ENCODE measurements at places on chromosomes 1 and 21.

DNA sequence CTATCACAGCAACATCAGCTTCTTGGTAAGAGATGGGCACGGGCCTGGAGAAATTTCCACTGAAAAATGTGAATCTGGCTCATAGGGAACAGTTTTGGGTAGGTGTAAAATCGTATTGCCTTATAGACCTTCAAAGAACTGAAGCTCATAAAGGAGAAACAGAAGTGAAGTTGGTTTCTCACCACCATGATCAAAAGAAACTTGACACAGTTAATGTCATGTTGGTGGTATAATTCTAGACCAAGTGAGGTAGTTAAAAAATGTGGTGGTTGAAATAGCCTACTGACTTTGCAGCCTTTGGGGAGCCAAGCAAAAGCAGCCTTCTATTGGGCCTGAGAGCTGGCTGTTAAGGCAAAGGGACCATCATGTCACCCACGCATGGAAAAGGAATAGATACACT is 8.9 kb downstream of the CD1D start:
- DNase-seq = no peak

DNA sequence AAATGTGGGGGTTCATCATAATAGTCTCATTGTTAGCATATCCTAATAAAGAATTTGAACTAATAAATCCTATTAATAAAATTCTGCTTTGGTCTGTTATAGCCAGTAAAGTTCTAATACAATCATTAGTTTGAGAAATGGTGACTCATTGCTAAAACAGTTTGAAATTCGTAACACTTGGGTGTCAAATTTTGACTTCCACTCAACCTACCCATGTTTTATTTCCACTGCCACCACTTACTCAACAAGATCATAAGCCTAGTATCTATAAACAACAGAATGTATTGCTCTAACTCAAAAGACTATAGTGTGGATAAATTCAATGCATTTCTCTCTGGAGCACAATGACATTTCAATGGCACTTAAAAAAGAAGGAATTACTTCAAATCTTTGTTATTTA is 29.1 kb downstream of the LGALS8 start:
- no peak for DNase-seq

- no peak for DNase-seq
Observed at GRCh38 chr1:236491469-236492136, 32.2 kb upstream of the LGALS8 start.

GRCh38 chr1:182974506-182975191 is 21.7 kb upstream of the SHCBP1L start:
- peak; percentile 58 for DNase-seq

DNA sequence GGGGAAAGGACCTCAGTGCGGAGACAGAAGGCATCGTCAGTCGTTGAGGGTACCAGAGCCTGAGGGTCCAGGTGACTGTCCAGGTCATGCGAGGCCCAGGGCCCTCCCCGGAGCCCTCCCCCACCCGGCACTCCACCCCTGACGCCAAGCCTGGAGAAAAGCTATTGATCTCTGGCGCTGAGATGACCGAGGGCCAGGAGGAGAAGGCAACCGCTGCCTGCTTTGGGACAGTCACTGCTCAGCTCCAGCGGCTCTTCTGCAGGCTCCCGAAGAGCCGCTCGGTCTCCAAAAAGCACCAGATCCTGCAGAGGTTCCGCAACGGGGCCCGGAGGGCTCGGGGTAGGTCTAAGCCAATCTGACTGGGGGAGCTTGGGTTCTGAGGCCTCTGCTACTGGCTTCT is 10.9 kb downstream of the RASSF5 start:
- no peak for DNase-seq

- DNase-seq = no peak
Observed at GRCh38 chr1:67211589-67212563, 45.6 kb downstream of the IL23R start.

DNA sequence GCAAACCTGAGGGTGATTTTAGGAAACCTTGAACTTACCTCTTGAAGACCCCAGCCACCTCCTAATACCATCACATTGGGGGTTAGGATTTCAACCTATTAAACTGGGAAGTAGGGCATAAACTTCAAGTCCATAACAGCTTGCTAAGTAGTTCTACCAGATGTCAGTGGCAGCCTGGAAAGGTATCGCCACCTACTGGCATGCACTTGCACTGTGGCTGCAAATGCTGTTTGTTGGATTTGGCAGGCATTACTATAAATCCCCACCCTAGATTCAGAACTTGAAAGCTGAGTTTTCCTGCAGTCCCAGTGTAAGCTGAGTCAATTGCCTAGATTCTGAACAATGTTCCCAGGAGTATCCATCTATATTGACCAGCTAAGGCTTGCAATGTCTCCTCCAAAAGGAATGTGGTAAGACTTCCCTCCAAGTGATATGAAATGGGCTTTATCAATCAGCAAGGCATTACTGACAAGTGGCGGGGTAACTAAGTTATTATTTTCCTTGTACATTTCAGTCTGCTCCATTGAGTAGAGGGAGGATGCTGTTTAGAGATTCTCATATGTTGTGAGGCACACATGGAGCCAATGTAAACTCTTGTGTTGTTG is 474.5 kb downstream of the PTPRC start:
- DNase-seq = peak; percentile 78

DNA sequence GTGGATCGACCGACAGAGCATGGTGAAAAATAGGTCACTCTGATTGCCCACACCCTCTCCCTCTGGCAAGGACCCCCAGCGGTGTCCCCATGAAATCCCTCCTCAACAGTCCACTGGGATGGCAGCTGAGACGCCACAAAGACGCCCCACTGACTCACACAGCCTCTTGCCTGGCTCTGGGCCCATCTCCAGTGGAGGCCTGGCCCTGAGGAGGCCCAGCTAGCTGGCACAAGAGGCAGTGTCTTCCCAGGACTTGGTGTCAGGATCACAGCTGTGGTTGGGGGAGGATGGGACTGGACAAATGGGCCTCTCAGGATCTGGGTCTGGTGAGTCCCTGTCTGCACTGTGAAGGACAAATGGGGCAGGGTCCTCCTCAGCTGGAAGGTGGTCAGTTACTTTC is 4.6 kb downstream of the ALX3 start:
- DNase-seq = no peak

- peak; percentile 86 for DNase-seq
Observed at GRCh38 chr1:11882814-11883538, 24.2 kb upstream of the NPPB start.

DNA sequence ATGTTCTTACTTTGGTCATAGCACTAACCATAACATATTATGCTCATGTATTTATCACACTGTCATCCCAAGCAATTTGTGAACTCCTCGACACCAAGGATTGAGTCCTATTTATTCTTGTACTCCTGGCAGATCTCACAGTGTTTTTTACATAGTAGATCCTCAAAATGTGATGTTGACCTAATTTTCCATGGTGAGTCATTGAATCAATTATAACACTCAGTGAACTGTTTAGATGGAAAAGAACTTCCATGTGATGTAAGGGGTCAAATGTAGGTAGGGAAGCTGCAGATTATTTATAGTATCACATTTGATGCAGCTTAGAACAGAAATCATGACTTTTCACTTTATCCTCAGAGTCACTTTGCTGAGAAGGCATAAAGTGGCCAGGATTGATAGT is 281.9 kb upstream of the ADAMTS5 start:
- DNase-seq = no peak

All from islet precursor cell (in vitro differentiated cells).